GM23338 (cell line): ENCODE measurements at places on chromosomes 1 and 21. TPM values are rescaled to one million over a fixed set of nuclear protein-coding genes. Genes with fewer than 3 reads are reported as not detected.

Gene PRAMEF6
- not detected in 2 replicates for total RNA-seq

Gene FAM78B
- 4.6 and 5.8 TPM in 2 replicates for total RNA-seq

Gene KLF17
- not detected in 2 replicates for total RNA-seq

Gene DCDC2B
- not detected in 2 replicates for total RNA-seq

Gene C4BPA
- not detected in 2 replicates for total RNA-seq

Gene SLAMF1
- total RNA-seq: not detected in 2 replicates

Gene LCE3E
- not detected in 2 replicates for total RNA-seq

- H3K36me3 ChIP-seq: no peaks in the 10 kb centered on the region; the same call in 1 of the 2 replicates
- H3K27ac ChIP-seq: no peak overlapping the region
- H3K4me3 ChIP-seq: no peak overlapping the region
- H3K27me3 ChIP-seq: no peaks in the 10 kb centered on the region
- 0 out of 2 replicates have a peak, but pooled peaks cover 10% of the 10 kb centered on the region for H3K4me1 ChIP-seq
Measured at GRCh38 chr1:207055386-207056001, 2.4 kb downstream of the PFKFB2 start.

DNA sequence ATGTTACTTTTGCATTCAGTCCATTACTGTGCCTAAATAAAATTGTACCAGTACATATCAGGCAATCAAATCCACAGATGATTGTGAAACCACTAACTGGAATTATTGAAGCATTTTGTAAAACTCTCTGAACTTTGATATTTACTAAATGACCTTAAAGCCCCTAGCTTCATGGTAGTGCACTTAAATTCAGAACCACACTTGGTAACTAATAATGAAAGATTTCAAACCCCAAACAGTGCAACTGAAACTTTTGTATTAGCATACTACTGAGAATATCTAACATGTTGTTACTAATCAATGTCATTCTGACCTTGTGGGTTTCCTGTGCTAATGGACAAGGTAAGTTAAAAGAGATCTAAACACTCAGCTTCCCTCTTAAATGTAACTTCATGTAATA lies at the start of gene CFHR3:
CFHR3 (plus strand) TSS at position 238 of the 400 bp plus-strand sequence; CDS start at position 285, 47 bp downstream.
- H3K27me3 ChIP-seq: no peaks in the 10 kb centered on the region
- no peak within 1 kb of the TSS for H3K4me3 ChIP-seq
- H3K4me1 ChIP-seq: no peaks in the 10 kb centered on the region

DNA sequence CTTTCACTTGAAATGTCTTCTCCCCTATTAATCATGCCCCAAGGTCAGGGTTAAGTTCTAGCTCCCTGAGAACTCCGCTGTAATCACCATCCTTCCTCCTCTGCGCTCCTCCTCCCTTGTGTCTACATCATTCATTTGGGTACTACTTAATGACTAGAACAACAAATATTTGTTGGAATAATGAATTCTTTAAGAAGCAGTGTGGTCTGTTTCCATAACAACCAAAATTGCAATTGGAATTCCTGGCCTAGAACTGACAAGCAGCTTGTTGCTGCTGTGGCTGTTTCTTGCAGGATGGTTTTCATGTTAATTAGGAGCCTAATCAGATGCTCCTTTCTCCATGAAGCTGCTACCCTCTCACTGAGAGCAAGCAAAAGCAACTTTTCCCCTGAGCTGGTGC lies 192.5 kb downstream of the ZZZ3 start:
- H3K4me1 ChIP-seq: 0 out of 2 replicates have a peak, but pooled peaks cover 3% of the 10 kb centered on the region
- no peak overlapping the region for H3K4me3 ChIP-seq
- H3K27me3 ChIP-seq: no peaks in the 10 kb centered on the region

DNA sequence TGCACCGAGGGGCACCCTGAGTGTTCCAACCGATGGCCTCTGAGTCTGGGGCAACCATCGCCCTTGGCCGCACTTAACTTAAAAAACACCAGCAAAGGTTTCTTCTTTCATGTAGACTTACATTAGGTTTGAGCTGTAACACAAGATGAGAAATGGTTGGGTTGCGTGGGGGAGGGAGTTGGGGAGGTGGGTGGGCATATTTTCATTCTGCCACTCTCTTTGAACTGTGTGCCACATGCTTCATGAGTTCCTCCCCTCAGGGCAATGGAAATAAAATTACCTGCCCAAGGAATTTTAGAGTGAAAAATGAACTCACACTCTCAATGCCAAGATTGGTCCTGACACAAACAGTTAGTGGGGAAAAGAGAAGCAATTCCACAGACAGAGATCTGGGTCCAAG lies 430.1 kb upstream of the USP24 start:
- H3K4me3 ChIP-seq: no peak overlapping the region
- DNase-seq: no peak
- no peaks in the 10 kb centered on the region for H3K36me3 ChIP-seq
- no peaks in the 10 kb centered on the region for H3K27me3 ChIP-seq
- H3K4me1 ChIP-seq: no peaks in the 10 kb centered on the region

- DNase-seq: no peak
- no peak overlapping the region for H3K4me3 ChIP-seq
- H3K27ac ChIP-seq: no peak overlapping the region
- H3K36me3 ChIP-seq: no peaks in the 10 kb centered on the region
- H3K4me1 ChIP-seq: peaks cover 10% of the 10 kb centered on the region
Measured at GRCh38 chr1:200314085-200314750, 95.6 kb downstream of the ZNF281 start.

- no peak for DNase-seq
- H3K36me3 ChIP-seq: no peaks in the 10 kb centered on the region
- no peak within 1 kb of the TSS for H3K4me3 ChIP-seq
- H3K27ac ChIP-seq: no peak within 1 kb of the TSS
- H3K4me1 ChIP-seq: peaks cover 9% of the 10 kb centered on the region
Measured at GRCh38 chr1:223665592-223666312, at the start of gene CAPN8. Gene CAPN8 (minus strand): TSS chr1:223665701. CDS start chr1:223665646, 55 bp downstream.

DNA sequence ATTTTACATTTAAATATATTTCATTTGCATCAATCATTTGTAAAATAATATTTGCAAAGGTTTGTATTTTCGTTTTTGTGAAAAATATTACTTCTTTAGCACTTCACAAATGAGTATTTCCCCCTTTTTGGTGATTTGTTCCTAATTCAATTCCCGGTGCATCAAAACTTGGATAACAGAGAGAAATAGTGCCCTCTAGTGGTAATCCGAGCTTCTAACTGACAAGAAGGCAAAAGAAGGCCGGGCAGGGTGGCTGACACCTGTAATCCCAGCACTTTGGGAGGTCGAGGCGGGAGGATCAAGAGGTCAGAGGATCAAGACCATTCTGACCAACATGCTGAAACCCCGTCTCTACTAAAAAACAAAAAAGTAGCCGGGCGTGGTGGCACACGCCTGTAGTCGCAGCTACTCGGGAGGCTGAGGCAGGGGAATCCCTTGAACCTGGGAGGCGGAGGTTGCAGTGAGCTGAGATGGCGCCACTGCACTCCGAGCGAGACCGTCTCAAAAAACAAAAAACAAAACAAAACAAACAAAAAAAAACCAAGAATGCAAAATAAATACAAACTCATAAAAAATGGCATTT lies 137.7 kb downstream of the COL11A1 start:
- H3K27ac ChIP-seq: no peak overlapping the region
- no peaks in the 10 kb centered on the region for H3K36me3 ChIP-seq
- peaks cover 13% of the 10 kb centered on the region for H3K4me1 ChIP-seq
- H3K4me3 ChIP-seq: no peak overlapping the region

DNA sequence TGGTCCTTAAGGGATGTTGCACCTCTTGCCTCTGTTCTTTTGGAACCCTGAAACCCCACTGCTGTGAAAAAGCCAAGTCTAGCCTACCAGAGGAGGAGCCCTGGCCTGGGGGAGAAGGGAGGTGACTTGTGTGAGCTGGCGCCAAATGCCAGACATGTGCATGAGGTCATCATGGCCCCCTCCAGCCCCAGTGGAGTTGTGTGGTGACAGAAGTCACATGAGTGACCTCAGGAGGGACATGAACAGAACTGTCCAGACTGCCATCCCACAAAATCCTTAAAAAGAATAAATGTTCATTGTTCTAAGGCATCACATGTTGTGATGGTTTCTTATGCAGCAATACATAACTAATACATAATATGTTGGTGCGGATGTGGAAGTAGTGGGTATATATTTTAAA lies 10.8 kb downstream of the HHAT start:
- peaks cover 11% of the 10 kb centered on the region; the same call in 1 of the 2 replicates for H3K27me3 ChIP-seq
- peaks cover 4% of the 10 kb centered on the region; the same call in 1 of the 2 replicates for H3K4me1 ChIP-seq
- no peaks in the 10 kb centered on the region for H3K36me3 ChIP-seq
- no peak overlapping the region for H3K27ac ChIP-seq
- DNase-seq: no peak

GRCh38 chr1:4851385-4852065 lies 197.1 kb downstream of the AJAP1 start:
- no peaks in the 10 kb centered on the region for H3K27me3 ChIP-seq
- H3K27ac ChIP-seq: no peak overlapping the region
- no peak for DNase-seq
- H3K36me3 ChIP-seq: 0 out of 2 replicates have a peak, but pooled peaks cover 8% of the 10 kb centered on the region

GRCh38 chr1:67668660-67669059 lies 16.3 kb upstream of the GADD45A start:
- no peaks in the 10 kb centered on the region for H3K27me3 ChIP-seq
- no peak for DNase-seq
- no peak overlapping the region for H3K27ac ChIP-seq
- H3K36me3 ChIP-seq: no peaks in the 10 kb centered on the region
- no peak overlapping the region for H3K4me3 ChIP-seq

DNA sequence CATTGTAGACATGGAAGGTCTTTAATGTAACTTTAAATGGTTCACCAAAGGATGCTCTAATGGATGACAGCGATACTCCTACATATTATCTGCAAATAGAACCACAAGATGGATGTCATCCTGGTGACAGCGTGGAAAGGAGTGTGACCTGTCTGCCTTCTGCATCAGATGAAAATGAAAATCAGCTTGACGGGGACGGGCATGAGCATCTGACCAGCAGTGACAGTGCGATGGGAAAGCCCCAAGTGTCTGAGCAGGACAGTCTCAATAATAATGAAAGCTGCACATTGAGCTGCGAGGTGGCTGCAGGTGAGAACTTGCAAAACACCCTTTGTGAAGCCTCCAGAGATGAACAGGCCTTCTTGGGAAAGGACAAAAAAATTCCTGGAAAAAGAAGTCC lies 25.2 kb downstream of the CNST start:
- no peak overlapping the region for H3K4me3 ChIP-seq
- no peak for DNase-seq
- H3K36me3 ChIP-seq: 0 out of 2 replicates have a peak, but pooled peaks cover 3% of the 10 kb centered on the region
- H3K27me3 ChIP-seq: no peaks in the 10 kb centered on the region
- H3K4me1 ChIP-seq: peaks cover 4% of the 10 kb centered on the region; the same call in 1 of the 2 replicates

DNA sequence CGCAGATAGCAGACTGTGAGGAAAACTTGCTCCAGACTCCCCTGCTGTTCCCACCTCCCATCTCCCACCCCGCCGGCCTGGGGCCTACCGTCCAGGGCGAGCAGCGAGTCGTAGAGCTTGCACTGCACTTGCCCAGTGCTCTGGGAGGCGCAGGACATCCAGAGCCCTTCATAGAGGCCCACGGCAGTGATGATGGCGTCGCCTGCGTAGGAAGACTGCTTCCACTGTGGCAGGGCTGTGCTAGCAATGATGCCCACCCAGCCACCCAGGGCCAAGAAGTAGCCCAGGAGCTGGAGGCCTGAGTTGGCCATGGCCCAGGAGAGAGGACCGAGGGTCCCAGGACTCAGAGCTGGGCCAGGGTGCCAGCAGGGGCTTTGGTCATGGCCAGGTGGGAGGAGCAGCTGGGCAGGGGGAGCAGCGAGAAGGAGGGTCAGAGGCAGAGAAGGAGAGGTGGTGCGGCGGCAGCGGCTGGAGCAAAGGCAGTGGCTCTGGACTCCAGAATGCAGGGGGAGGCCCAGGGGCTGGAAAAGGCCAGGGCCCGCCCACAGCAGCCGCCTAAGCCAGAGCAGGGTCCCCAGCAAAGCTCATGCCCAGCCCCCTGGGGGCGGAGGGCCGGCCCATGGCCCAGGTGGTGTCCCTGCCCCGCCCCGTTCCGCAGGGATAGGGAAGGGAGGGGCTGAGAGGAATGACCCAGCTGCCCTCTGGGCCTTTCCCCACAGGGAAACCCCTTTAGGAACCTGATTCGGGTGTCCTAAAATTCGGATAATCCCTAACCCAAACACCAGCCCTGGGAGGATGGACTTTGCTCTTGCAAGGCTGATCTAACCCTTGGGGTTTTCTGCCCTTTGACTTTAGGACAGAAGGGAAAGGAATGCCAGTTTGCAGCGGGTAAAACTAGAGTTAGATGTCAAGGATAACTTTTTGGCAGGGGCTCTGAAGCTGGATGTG lies at the start of gene CLDN19:
CLDN19 (minus strand) TSS at position 484 of the 948 bp plus-strand sequence; CDS start at position 311, 173 bp downstream.
- 0 out of 2 replicates have a peak within 1 kb of the TSS, but pooled peaks have one; percentile 55 for H3K27ac ChIP-seq
- peaks cover 22% of the 10 kb centered on the region for H3K4me1 ChIP-seq
- H3K36me3 ChIP-seq: no peaks in the 10 kb centered on the region
- no peaks in the 10 kb centered on the region for H3K27me3 ChIP-seq
- DNase-seq: peak; percentile 93

DNA sequence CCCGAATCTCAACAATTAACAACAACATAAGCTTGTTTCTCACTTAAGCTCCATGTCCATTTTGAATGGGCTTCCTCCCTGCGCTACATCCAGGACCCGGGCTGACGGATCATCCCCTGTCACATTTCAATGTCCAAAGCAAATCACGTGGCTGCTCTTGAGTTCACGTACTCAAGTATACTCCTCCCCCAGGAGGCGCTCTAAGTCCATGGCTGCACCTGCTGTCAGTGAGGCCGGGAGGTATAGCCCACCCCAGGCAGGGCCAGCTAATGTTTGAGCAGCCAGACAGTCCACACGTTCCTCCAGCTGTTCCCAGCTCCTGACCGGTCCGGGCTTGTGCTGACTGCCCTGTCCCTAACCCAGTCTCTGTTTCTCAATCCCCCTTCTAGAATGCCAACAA lies 220.8 kb downstream of the SLC35F3 start:
- no peaks in the 10 kb centered on the region for H3K4me1 ChIP-seq
- peak; percentile 97 for DNase-seq
- H3K27ac ChIP-seq: no peak overlapping the region
- no peak overlapping the region for H3K4me3 ChIP-seq
- no peaks in the 10 kb centered on the region for H3K36me3 ChIP-seq
